ENCODE measurements at places on chromosomes 13 and 19.
A peak's percentile ranks its signal among the peaks of the same experiment; 100 is the strongest.

DNA sequence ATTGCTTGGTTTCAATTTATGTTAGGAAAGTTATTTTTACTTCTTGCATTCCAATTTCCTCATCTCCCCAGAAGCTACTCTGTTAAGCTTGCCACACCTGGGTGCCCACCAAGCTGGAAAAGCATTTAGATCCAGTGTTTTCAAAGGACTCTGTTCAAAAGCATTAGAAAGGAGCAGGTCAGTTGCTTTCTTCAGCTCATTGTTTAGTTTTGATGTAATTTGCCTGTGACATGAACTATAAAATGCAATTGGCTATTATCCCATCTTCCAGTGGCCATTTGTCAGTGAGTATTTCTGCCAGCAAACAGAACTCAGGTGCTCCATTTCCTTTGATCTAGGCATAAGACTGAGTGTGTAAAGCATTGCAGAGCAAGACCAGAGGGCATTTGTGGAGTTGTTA lies 46.7 kb upstream of the RNF113B start:
- no peak for DNase-seq

- no peak for DNase-seq
Measured at GRCh38 chr19:6572217-6572616, 18.7 kb downstream of the CD70 start.

DNA sequence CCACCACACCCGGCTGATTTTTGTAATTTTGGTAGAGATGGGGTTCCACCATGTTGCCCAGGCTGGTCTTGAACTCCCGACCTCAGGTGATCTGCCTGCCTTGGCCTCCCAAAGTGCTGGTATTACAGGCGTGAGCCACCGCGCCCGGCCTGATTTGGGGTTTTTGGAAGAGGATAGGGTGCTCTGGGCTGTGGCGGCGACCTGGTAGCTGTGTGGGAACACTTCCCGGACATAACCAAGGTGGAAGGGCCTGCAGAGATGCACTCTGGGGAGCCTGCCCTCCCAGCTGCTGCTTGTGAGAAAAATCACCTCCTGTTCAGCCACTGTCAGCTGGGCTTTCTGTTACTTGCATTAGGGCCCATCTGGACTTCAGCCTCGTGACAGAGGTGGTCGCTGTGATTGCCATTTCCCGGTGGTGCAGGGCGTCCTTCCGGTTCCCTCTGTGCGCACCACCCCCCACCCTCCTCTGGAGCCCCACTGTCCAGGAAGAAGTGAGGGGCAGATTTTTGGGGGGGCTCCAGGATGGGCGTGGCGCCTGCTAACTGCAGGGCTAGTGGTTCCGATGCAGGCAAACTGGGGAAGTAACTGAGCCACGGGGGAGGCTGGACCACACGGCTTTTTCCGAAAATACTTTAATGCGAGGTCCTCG lies 7.5 kb downstream of the IL4I1 start:
- DNase-seq, result no peak

GRCh38 chr13:114179087-114179658 lies at the start of gene CFAP97D2:
TSS of gene CFAP97D2 (plus strand) at chr13:114179257. CDS start at chr13:114179331, 74 bp downstream.
- DNase-seq, result no peak

- DNase-seq, result no peak
Measured at GRCh38 chr19:46724468-46724867, 7.6 kb upstream of the PRKD2 start.

GRCh38 chr19:3765121-3765520 lies 2.6 kb downstream of the MRPL54 start:
- DNase-seq, result no peak

GRCh38 chr19:3146677-3147100 lies 10.9 kb downstream of the GNA15 start:
- DNase-seq, result peak; percentile 57

- no peak for DNase-seq
Measured at GRCh38 chr13:95298971-95299621, 2.2 kb downstream of the ABCC4 start.

DNA sequence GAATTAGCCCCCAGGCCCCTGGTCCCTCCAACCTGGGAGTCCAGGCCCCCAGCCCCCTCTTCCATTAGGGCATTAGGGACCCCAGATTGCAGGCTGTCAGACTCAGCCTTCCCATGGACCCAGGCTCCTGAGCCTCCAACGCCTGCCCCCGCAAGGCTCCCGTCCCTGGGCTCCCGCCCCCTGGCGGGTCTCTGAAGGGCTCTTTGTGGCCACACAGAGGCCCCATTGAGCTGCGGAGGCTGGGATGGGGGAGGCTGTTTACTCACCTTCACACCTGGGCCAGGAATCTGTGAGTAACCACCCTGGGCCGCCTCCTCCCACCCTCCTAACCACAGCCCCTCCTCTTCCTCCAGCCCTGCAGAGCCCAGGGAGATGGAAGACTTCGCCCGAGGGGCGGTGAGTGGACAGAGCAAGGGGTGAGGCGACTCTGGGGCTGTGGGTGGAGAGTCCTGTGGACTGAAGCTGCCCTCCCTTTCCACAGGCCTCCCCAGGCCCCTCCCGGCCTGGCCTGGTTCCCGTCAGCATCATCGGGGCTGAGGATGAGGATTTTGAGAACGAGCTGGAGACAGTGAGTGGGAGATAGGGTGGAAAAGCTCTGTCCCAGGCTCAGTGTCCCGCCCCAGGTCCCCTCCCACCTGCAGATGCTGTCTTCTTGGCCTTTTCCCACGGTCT lies 4.9 kb downstream of the ARHGEF1 start:
- peak; percentile 52 for DNase-seq

DNA sequence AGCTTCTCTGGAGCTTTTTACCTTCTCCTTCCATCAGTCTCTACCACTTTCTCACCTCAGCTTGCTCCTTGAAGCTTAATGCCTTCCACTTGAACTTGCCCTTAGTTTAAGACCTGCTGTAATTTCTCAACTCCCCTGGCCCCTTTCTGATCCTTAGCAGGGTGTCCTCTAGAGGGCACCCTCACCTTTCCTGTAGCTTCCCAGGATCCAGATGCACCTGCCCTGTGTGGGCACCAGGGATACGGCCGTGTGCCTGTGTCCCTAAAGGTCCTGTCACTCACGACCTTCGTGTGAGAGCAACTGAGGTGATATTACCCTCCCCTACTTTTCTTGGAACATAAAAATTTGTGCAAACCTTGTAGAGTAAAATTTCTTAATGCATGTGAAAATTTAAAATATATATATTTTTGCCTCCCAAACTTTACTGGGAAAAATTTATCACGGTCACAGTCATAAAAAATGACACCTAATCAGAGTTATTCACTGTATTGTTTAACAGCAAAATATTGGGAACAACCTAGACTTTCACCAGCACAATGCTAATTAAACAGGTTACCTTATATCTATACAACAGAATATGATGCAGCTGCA lies 46.4 kb downstream of the PSG3 start:
- no peak for DNase-seq

GRCh38 chr13:20506696-20507095 lies 19.0 kb downstream of the CRYL1 start:
- no peak for DNase-seq

- no peak for DNase-seq
Measured at GRCh38 chr13:75250526-75251178, 231.3 kb downstream of the TBC1D4 start.

DNA sequence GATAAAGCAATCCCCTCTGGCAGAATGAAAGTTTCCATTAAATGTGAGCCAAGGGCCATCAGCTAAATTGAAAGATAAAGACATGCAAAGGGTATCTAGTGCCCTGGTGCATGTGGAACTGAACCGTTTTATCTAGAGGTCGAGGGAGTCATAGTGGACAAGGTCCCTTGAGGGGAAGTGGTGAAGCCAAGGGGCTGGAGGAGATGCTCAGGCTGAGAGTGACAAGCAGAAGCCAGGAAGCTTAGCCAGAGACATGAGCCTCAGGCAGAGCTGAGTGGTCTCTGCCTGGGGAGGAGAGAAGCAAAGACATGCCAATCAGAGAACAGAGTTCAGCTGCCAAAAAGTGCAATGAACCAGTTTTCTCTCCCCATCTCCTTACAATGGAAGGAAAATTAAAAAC lies 68.1 kb upstream of the SLC10A2 start:
- no peak for DNase-seq

DNA sequence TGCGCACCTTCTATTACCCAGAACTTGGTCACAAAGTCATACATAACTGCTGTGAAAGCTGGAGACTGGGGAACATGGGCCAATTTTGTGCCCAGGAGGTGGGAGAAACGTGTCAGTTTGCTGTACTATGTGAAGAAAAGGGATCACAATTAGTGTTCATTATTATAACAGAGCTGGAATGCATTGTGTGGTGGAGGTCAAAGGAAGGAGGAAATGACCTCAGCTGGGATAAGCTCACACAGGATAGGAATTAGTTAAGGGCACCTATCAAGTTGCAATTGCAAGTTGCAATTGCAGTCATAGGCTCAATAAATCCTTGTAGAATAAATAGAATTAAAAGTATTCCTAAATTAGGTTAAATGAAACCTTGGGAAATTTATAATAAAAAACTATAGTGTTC lies 103.9 kb upstream of the OBI1 start:
- DNase-seq, result no peak

- peak; percentile 41 for DNase-seq
Measured at GRCh38 chr19:55251341-55252081, 7.3 kb downstream of the PPP6R1 start.

GRCh38 chr13:86324191-86324590 lies 525.0 kb upstream of the SLITRK6 start:
- DNase-seq, result no peak

DNA sequence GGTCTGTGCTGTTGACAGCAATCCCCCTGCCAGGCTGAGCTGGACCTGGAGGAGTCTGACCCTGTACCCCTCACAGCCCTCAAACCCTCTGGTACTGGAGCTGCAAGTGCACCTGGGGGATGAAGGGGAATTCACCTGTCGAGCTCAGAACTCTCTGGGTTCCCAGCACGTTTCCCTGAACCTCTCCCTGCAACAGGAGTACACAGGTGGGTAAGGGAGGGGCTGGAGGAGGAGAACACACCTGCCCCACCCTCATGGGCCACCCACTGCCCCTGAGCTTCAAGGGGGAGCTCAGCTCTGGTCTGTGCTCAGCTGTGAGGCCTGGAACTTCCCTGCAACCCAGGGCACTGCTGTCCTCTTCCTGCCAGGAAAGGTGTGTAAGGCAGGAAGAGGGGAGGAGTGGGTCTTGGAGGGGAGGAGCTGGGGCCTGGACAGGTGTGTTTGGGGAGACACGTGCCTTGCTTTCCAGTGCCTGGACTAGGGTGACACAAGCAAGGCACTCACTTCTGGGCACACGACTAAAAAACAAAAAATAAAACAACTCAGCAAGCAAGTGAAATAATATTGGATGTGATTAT lies 3.9 kb downstream of the SIGLEC7 start:
- no peak for DNase-seq

GRCh38 chr19:48997972-48998371 lies 4.3 kb downstream of the RUVBL2 start:
- DNase-seq, result no peak

GRCh38 chr19:18392926-18393325 lies 4.5 kb downstream of the LRRC25 start:
- DNase-seq, result no peak

GRCh38 chr13:90565985-90566713 lies 781.3 kb upstream of the MIR17HG start:
- DNase-seq, result no peak

DNA sequence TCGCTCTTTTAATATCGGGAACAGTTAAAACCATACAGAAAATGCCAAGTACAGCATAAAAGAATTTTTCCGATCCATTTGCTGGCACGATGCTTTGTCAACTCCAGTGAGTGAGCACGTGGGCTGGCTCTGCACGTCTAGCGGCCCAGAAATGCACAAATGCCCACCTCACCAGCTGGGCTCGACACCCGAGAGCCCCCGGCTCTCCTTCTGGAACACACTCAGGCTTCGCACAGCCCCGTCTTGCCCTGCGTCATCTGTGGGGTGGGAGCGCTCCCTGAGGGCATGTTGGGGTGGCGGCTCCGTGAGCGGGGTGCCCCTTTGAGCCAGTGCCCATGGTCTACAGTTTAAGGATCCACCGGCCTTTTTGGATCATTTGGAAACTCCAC lies 24.5 kb downstream of the ATP4B start:
- no peak for DNase-seq

- DNase-seq, result no peak
Measured at GRCh38 chr19:2544576-2545415, 68.9 kb downstream of the GADD45B start.

DNA sequence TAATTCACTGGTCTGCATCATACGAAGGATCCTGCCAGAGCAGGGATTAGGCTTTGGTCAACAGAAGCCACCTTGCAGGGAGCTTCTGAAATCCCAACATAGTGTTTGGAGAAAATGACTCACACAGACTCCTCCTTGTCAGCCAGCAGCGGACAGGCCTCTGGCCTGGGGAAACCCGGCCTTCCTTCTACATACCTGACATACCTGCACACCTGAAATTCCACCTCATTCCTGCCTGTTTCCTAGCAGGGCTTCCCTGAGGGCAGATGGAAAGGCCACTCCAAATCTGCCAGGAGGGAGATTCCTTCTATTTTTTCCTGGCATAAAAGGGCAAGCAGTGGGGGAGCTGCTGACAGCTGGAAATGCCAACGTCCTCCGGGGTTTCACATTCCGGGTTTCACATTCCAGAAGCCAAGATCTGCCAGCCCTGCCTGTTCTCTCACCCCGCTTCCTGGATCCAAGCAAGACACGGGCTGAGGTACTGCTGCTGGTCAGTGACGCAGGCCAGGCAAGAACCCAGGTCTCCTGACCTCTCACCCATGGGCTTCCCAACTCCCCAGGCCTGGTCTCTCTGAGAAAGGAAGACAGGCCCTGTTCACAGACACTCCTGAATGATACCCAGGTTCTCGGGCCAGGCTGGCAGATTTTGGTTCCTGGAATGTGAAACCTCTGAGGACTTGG lies 18.2 kb upstream of the IGFL1 start:
- DNase-seq, result no peak

- DNase-seq, result no peak
Measured at GRCh38 chr13:48437371-48437770, 24.5 kb upstream of the LPAR6 start.

- DNase-seq, result no peak
Measured at GRCh38 chr13:105611424-105611823, 924.0 kb downstream of the EFNB2 start.

GRCh38 chr19:51743405-51743804 lies 8.3 kb downstream of the FPR1 start:
- DNase-seq, result no peak

DNA sequence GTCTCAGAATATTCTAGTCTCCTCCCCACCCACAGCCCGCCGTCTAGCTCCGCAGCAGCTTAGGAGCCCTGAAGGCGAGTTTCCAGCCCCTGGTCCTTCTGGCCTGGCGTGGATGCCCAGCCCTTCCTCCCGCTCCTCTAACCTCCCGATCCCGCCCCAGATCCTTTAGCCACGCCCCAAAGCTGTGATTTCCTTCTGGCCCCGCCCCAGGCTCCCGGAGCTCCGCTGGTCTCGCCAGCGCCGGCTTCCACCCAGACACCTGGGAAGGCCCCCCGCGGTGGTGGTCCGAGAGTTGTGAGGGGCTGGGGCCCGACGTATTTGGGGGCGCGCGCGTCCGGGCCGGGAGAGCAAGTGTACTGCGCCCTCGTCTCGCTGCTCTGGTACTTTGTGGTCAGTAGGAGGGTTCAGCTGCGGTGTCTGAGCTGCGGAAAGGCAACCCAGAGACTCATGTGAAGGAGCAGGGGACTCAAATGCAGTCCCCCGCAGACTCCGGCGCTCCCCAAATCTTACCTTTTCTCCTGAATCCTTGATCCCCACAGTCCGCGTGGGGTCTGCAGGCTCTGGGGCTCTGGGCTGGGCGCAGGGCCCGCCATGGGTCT lies at the start of gene CGB7:
TSS of gene CGB7 (minus strand) at position 114 of the 599 bp plus-strand sequence. CDS start 2,374 bp downstream, outside the sequence.
- peak; percentile 20 for DNase-seq

GRCh38 chr13:90397503-90397902 lies 950.0 kb upstream of the MIR17HG start:
- DNase-seq, result no peak

All from T-helper 17 cell (primary cell).